ENCODE measurements at places on chromosomes 16 and 17. TPM values are rescaled to one million over a fixed set of nuclear protein-coding genes. Genes with fewer than 3 reads are reported as not detected.
A peak's percentile ranks its signal among the peaks of the same experiment; 100 is the strongest.

- DNase-seq: no peak
Observed at GRCh38 chr16:86085161-86085611, 186.2 kb downstream of the IRF8 start.

DNA sequence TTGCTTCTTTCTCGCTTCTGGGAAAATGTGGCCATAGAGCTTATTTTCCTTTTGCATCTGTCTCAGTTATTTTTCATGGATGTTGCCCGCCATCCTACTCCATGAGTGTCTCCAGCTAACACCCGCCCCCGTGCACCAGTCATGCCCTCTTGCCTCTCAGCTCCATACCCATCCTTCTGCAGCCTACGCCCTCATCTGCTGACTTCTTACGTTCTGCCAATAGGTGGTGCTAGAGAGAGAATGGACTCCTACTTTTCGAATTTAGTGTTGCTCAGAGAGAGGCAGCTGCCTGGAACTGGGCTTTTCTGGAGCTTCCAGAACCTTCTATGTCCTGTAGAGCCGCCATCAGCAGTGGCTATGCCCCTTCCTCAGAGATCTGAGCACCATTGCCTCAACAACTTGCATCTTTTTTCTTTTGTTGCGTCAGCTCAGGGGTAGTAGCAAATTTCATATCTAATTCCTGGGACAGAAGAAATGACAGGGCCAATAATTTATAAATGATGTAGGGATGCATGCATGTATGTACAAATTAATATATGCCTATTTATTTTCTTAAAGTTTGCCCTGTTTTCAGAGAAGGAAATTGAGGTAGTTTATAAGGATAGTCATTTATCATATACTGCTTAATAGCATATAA is 119.7 kb upstream of the MYOCD start:
- peak; percentile 67 for DNase-seq

DNA sequence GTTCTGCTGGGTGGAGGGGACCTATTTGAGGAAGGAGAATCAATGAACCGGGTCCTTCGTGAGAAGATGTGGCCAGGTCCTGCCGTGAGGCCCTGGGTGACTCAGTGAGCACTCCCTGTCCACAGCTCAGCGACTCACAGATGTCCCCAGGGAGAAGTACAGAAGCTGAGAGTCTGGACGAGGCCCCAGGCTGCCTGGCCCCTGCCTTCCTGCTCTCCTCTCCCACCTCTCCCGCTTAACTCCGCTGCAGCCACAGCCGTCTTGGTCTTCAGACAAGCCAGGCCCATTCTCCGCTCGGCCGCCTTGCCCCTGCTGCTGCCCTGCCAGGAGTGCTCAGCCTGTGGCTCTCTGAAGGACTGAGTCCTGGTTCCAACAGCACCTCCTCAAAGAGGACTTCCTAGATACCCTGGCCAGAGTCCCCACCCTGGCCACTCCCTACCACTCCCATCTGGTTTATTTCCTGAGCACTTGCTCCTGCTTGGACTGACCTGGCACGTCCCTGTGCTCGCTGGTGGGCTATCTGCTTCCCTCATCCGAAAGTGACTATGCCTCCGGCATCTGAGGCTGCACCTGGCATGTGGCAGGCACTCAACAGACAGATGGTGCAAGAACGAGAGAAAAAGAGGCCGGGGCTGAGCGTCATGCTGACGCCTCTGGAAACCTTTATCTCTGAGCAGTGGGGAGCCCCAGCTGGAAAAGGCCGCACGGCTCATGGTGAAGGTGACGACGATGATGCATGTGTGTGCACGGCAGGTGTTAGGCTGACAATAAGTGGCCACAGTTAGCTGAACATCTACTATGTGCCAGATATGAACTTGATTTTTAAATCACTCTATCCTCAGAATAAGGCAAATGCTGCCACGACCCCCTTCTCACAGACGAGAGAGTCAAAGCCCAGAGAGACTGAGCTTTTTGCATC is 9.2 kb upstream of the TNFRSF13B start:
- DNase-seq: peak; percentile 50

- DNase-seq: no peak
Observed at GRCh38 chr16:84397090-84397489, 28.8 kb downstream of the ATP2C2 start.

DNA sequence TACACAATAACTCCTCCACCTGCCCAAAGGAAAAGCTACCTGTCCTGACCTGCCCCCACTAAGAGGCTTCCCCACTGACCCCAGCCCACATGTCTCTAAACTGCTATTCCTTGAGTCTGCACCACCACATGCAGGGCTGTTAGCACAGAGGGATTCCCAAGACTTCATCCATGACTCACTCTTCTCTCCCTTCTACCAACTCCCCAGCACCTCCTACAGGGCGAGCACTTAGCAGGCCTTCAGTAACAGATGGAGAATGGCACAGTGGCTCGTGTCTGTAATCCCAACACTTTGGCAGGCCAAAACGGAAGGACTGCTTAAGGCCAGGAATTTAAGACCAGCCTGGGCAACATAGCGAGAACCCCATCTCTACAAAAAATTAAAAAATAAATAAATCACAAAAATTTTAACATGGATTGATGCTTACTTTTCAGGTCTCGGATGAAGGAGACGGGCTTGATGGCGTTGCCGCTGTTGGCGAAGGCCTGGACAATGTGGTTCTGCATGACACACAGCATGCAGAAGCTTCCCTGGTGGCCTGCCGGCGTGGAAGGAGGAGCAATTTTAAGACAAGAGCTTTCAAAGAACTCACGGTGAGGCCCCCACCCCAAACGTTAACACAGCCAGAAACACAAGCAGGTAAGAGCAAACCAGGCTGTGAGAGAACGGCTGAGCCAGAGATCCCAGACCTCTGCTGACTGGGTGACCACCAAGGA is 12.0 kb downstream of the USP36 start:
- peak; percentile 66 for DNase-seq

DNA sequence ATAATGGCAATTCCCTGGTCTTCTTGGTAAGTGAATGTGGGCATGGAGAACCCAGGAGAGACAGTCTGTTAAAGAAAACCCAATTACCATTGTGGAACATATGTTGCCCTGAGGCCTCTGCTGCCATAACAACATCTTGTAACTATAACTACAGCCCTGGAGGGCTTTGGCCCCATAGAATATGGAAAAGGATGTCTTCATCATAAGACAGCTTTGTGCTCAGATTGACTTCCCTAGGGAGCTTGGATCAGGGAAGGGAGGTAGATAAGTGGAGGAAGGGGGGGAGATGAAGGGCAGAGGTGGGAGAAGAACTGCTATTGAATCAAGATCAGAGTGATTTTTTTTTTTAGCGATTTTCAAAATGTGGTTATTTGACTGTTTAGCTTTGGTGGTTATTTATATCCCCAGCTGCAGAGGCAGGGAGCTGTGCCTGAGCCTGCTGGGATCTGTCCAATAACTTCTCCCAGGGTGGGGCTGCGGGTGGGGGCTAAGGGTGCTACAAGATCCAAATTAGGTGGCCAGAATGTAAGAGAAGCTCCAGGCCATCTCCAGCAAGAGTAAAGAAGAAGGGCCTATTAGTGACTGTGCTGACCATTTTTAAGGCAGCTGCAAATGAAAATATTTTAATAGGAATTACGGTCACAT is 5.3 kb upstream of the KAT7 start:
- no peak for DNase-seq

DNA sequence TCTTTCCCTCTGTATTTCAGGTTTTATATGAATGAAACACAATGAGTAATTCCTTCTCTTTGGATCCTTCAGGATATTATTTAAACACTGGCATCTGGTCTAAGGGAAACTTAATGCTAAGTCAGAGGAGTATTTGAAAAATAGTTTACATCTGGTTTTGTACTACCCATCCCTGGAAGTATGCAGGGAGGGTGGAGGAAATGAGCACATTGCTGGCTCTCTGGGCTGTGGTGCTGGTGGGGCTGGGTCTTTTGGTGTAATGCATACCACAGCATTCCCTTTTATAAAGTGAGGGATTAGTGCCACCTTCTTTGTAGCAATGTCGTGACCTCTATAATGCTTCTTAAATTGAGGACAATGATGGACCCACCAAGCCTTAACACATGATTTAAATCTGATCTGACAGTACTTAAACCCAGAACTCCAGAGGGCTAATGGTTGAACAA is 105.5 kb upstream of the AXIN2 start:
- DNase-seq: no peak

GRCh38 chr16:1333854-1334700 is 632 bp downstream of the BAIAP3 start:
- DNase-seq: peak; percentile 86

GRCh38 chr17:17921192-17922069 is 50.8 kb downstream of the TOM1L2 start:
- DNase-seq: no peak

DNA sequence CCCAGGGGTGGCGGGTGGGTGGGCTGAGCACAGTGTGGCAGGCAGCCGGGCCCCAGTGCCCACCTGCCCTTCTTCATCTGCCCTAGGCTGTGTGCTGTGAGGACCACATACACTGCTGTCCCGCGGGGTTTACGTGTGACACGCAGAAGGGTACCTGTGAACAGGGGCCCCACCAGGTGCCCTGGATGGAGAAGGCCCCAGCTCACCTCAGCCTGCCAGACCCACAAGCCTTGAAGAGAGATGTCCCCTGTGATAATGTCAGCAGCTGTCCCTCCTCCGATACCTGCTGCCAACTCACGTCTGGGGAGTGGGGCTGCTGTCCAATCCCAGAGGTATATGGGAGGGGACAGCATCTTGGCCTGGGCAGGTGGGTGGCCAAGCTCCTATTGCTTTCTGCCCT is 6.4 kb downstream of the GRN start:
- DNase-seq: peak; percentile 33

- DNase-seq: no peak
Observed at GRCh38 chr16:67919622-67920221, 11.9 kb downstream of the CTRL start.

- DNase-seq: no peak
Observed at GRCh38 chr16:67490335-67491096, 7.2 kb upstream of the AGRP start.

DNA sequence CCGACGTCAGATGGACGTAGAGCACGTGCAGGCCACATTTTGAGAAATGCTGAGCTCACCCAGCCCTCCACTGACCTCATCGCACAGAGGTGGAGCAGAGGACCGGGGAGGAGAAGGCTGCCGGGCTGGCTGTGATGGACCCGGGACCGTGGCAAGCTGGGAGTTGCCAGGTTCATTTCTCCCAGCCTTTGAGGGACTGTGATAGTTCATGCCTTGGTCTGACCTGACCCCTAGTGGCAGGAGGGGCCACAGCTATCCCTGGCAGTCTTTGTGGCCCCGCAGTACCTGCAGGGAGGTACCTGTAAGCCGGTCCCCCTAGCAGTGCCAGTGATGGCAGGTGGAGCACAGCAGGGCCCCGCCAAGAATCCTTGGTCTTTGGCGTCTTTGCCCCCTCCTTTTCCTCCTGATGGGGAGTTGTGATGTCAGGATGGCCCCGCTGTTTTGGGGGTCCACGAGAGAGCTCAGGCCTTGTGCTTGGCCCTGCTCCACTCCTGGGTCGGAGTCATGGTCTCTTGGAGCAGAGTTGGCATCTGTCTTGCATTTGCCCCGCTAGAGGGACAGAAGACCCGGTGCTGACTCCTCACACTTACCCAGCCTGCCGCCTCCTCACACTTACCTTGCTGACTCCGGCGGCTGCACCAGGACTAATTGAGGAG is 50.4 kb downstream of the OR1D5 start:
- DNase-seq: peak; percentile 94

DNA sequence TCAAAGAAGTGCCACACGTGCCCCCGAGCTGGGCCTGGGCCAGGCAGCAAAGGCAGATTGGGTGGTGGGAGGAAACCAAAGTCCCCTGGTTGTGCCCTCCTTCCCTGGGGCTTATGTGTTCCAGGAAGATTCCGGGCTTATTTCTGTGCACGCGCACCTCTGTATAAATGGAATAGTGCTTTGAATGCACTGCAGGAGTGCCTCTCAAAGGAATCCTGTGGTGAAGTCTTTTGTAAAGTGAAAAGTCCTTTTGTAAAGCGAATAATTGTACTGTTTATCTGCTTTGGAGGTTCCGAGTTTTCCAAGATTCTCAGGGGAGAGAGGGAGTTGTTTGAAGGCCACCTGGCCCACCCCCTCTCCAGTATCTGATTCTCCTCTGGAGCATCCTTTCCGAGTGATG is 26.8 kb downstream of the C17orf75 start:
- no peak for DNase-seq

- DNase-seq: no peak
Observed at GRCh38 chr17:8963647-8964258, 1.8 kb downstream of the PIK3R5 start.

GRCh38 chr17:41907633-41908539 is 10.9 kb downstream of the ACLY start:
- DNase-seq: peak; percentile 22

DNA sequence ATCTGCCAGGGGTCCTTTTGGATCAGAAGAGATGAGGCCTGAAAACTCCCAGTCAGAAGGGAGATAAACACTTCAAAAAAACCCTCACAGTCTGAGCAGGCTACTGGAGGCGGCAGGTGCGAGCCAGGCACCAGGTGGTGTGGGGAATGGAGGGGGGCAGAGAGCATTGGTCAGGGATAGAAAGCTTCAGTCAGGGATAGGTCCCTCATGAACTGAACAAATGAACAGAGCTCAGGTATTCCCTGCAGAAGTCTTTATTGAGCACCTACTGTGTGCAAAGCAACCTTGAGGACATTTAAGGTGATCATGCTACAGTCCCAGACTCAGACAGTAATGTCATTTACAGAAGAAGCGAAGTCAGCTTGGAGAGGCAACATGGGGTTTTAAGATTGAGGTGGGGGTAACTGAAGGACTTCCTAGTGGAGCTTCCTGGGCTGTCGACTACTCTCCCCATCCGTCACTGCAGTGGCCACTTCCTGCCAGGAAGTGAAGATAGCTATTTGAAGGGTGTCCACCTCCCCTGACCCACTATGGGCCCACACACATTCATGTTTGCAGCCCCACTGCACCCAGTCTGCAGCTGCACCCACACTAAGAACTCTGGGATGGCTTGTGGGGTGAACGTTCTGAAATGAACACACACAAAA is 3.2 kb downstream of the KIFC3 start:
- DNase-seq: peak; percentile 21

- DNase-seq: peak; percentile 23
Observed at GRCh38 chr17:36950027-36950426, 1.3 kb downstream of the AATF start.

DNA sequence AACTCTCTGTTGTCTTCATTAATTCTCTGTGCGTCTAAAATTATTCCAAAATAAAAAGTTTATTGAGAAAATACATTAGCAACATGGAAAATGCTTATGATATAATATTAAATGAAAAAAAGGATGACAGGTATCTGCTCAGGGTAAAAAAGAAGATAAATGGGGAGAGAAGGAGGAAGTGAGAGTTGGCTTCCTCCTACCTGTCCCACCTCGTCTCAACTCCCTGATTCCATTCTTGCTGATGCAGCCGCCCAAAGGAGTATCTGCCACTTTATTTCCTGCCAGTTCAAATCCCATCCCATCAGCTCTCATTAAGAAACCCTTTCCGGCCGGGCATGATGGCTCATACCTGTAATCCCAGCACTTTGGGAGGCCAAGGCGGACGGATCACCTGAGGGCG is 72.5 kb upstream of the ALOX12 start:
- DNase-seq: no peak

- no peak for DNase-seq
Observed at GRCh38 chr16:11955713-11956123, 9.3 kb upstream of the TNFRSF17 start.

The SEZ6L2 gene
- 59.0 TPM for total RNA-seq

The SSTR5 gene
- 0.21 TPM for total RNA-seq

The C16orf90 gene
- total RNA-seq: not detected

The NOS2 gene
- total RNA-seq: 2.1 TPM

The IGF2BP1 gene
- 105 TPM for total RNA-seq

The CD300LB gene
- not detected for total RNA-seq

The SLFN14 gene
- not detected for total RNA-seq
